Stimulated activated CD4-positive, alpha-beta T cell treated with anti-CD3 and anti-CD28 coated beads, Interleukin-1b, Interleukin-23, amount 100 ng/mL, for 1 hour (primary cell): ENCODE measurements at places on chromosomes 2 and 18.

GRCh38 chr2:228699400-228699799 is 517.9 kb upstream of the SPHKAP start:
- no peak for DNase-seq

- DNase-seq, result no peak
Observed at GRCh38 chr2:207487650-207488311, 42.0 kb upstream of the CREB1 start.

- DNase-seq, result no peak
Observed at GRCh38 chr2:20355131-20355530, 4.5 kb upstream of the PUM2 start.

DNA sequence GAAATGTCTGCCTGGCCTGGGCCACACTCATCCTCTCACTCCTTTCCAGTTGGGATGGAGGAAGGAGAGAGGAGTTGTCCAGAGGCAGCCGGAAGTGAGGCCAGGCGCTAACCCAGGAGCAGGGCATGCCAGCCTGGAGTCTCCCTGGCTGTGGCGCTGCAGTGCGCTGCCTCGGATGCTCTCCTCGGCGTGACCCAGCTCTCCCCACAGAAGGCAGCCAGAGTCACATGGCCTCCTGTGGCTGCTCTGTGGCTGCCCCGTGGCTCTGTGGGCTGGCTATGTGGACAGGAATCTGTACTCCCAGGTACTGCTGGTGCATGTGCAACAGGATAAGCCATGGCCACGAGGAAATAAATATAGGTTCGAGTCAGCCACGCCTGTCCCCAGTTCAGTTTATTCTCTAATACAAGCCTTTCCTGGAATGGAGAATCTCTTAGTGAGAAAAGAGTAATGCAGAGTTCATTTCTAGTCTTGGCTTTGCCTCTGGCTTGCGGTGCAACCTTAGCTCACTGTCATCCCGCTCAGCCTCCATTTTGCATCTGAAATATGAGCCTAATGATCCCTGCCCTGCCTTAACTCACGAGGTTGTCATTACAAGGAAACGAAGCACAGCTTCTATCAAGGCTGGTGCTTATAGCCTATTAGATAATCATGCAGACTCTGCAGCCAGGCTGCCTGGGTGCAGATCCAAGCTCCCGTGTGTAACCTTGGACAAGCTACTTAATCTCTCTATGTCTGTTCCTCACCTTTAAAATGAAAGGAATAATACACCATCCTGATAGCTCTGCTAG is 106.3 kb downstream of the ANTXR1 start:
- no peak for DNase-seq

DNA sequence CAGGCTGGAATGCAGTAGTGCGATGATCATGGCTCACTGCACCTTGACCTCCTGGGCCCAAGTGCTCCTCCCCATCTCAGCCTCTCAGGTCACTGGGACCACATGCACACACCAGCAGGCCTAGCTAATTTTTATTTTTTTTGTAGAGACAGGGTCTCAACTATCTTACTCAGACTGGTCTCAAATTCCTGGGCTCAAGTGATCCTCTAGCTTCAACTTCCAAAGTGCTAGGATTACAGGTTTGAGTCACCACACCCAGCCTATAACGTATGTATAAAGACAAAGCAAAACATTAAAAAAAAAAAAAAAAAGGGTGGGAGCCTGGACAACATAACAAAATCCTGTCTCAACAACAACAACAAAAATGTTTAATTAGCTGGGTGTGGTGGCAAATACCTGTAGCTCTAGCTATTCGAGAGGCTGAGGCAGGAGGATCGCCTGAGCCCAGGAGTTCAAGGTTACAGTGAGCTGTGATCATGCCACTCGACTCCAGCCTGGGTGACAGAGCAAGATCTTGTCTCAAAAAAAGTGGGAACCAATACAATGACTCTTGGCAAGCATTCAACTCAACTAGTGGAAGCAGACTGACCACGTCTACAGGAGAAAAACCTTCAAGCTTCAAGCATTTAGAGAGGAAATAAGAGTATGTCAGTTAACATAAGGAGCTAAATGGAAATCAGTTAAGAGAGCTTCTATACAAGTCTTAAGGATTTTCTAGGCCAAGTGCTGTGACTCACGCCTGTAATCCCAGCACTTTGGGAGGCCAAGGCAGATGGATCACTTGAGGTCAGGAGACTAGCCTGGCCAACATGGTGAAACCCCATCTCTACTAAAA is 2.6 kb downstream of the GTF3C2 start:
- DNase-seq, result no peak

- DNase-seq, result no peak
Observed at GRCh38 chr2:129070663-129071062, 752.0 kb upstream of the HS6ST1 start.

DNA sequence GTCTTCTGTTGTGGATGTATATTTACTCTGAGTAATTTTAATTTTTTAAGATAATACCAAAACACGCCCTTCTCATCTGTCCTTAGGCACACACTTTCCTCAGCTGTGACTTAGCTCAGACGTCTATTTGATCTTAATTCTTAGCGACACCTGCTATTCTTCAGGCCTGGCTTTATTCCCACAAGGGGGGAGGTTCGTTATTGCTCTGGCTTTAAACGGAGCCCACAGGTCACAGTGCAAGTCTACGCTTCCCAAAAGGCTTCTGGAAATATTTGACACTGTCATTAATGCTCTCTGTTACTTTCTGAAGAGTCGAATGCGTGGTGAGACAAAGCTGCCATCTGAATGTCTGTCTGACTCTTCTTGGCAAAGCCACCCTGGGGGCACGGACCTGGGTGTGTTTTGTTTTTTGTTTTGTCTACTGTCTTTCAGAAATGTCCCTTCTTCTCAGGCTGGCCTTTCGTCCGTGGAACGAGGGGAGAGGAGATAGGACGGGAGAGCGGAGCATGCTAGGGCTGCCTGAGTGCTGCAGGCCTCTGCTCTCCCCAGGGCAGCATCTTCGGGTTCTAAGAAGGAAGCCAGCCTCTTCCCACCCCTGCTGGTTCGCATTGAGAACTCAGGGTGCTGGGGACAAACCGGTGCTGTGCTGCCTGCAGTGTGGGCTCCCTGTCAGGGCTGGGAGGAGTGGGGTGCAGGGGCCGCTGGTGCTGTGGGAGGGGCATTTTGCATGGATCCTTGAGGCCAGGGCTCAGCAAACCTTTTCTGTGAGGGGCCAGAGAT is 61.9 kb downstream of the ASAP2 start:
- no peak for DNase-seq

GRCh38 chr2:221486106-221486505 is 86.0 kb downstream of the EPHA4 start:
- DNase-seq, result no peak

GRCh38 chr18:54069729-54070128 is 154.7 kb downstream of the MBD2 start:
- no peak for DNase-seq

GRCh38 chr2:157217409-157217808 is 40.1 kb upstream of the GALNT5 start:
- no peak for DNase-seq

GRCh38 chr18:50298443-50299284 is 11.2 kb upstream of the CXXC1 start:
- DNase-seq, result no peak
